ENCODE measurements at places on chromosomes 3 and 15.

DNA sequence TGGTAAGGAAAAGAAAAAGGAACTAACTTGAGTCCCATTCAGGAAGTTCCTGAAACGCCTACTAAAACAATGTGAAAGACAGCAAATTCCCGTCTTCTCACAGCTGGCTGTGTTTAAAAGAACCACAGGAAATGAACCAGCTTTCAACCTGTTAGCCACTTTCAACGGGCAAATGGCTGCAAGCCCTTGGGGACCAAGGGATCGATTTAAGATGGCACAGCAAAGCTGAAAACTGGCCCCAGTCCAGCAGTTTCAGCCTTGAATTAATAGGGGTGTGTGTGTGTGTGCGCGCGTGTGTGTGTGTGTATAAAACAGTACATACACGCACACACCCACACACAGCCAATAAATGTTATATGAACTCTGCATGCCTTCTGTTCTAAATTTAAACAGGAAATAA, 168.7 kb upstream of the TMCO5A start:
- H3K27ac ChIP-seq = no peak overlapping the region
- H3K36me3 ChIP-seq = peaks cover 1% of the 10 kb centered on the region
- peaks cover 12% of the 10 kb centered on the region for H3K4me1 ChIP-seq
- no peak for DNase-seq
- H3K27me3 ChIP-seq = peaks cover 4% of the 10 kb centered on the region

DNA sequence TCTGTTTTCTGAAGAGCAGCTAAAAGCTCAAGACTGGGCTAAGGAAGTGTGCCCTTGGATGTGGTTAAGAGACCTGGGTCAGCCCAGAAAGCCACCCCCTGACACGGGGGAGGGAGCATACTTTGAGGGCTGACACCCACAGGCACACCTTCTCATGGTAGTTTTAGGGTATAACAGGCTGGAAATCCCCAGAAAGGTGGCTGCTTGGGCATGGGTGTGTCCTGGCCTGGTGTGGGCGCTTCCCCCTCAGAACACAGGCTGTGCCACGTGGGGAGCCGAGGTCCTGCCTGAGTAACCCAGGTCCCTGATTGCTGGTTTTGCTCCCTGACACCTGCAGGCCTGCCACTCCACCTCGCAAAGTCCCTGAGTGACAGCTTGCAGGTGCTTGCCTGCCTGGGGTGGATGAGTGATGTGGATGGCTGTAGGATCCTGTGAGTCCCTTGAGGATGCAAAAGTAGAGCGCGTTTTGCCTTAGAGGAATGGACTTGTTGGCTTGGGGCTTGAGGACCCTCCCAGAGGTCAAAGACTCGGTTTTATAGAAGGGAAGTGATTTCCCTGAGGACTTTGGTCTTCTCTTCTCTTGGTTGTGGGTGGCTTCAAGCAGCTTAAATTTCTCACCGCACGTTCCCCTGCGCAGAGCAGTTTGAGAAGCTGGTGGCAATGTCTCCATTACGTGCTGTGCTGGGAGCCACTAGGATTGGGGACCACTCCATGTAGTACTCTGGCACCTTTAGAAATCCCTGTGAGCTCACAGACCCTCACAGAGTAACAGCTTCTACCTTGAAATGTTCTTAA, 94.4 kb downstream of the DNASE1L3 start:
- peaks cover 9% of the 10 kb centered on the region for H3K36me3 ChIP-seq
- DNase-seq = peak; percentile 49
- H3K4me1 ChIP-seq = peaks cover 20% of the 10 kb centered on the region
- H3K4me3 ChIP-seq = peak overlapping the region; percentile 35
- no peaks in the 10 kb centered on the region for H3K27me3 ChIP-seq
- H3K27ac ChIP-seq = peak overlapping the region; percentile 51

GRCh38 chr3:186417791-186418190, 55.8 kb upstream of the DGKG start:
- H3K27ac ChIP-seq = no peak overlapping the region
- no peaks in the 10 kb centered on the region for H3K36me3 ChIP-seq
- peaks cover 13% of the 10 kb centered on the region for H3K4me1 ChIP-seq

- no peak for DNase-seq
- H3K4me1 ChIP-seq = peaks cover 81% of the 10 kb centered on the region
- H3K27me3 ChIP-seq = no peaks in the 10 kb centered on the region
- peak overlapping the region; percentile 81 for H3K4me3 ChIP-seq
Measured at GRCh38 chr15:31357148-31357547, 30.5 kb downstream of the KLF13 start.

DNA sequence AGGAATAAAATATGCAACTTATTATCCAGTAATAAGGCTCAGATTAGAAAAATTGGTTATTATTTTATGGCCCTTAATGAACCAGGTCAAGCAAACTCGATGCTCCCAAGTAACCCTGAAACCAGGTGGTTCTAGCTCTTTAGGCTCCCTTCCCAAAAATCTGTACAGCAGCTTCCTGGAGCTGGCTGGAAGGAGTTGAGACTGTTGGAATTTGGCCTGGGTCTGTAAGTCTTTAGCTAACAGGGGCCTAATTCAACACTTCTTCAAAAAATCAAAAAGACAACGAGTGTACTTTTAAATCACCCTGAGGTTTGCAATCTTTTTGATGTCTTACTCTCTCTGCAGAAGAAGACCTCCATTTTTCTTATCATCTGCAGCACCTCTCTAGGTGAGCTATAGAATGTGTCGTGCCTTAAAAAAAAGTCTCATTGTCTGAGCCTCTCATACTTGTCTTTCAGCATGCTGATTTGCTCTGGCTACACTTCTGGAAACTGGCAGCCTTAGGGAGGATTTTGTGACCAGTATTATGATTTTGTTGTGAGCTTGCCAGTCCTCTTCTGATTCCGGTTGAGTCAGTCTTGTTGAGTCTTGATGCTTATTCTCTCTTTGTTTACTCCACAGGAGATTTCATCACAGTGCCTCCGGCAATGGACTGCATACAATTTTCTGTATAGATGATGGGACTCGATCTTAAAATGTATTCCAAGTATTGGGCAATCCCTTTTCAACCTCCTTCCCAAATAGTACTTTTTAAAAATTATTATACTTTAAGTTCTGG, 235.0 kb upstream of the KBTBD8 start:
- no peak for DNase-seq
- no peak overlapping the region for H3K4me3 ChIP-seq

GRCh38 chr15:80788536-80788935, 9.4 kb downstream of the CEMIP start:
- no peak for DNase-seq
- no peak overlapping the region for H3K4me3 ChIP-seq
- peaks cover 14% of the 10 kb centered on the region for H3K27me3 ChIP-seq
- H3K4me1 ChIP-seq = no peaks in the 10 kb centered on the region

- no peak overlapping the region for H3K4me3 ChIP-seq
- H3K4me1 ChIP-seq = peaks cover 2% of the 10 kb centered on the region
- peaks cover 5% of the 10 kb centered on the region for H3K27me3 ChIP-seq
- H3K36me3 ChIP-seq = no peaks in the 10 kb centered on the region
Measured at GRCh38 chr3:144272680-144273079, 301.1 kb downstream of the DIPK2A start.

DNA sequence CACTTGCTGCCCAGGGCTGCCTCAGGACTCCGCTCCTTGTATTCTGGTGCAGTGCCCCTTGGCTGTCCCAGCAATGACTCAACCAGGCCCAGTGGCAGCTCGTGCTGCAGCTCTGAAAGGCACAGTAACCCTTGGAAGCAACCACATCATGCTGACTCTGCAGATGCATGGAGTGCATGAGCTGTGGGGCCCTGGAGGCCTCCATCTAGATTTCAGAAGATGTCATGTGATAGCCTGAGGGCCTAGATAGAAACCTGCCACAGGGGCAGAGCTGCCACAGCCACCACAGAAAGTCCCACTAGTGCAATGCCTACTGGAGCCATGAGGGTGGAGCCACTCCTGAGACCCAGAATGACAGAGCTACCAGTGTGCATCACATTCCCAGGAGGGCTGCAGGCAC, 117.1 kb upstream of the SMAD3 start:
- no peak overlapping the region for H3K4me3 ChIP-seq
- peaks cover 2% of the 10 kb centered on the region for H3K4me1 ChIP-seq
- no peak overlapping the region for H3K27ac ChIP-seq
- H3K36me3 ChIP-seq = no peaks in the 10 kb centered on the region
- peaks cover 13% of the 10 kb centered on the region for H3K27me3 ChIP-seq

DNA sequence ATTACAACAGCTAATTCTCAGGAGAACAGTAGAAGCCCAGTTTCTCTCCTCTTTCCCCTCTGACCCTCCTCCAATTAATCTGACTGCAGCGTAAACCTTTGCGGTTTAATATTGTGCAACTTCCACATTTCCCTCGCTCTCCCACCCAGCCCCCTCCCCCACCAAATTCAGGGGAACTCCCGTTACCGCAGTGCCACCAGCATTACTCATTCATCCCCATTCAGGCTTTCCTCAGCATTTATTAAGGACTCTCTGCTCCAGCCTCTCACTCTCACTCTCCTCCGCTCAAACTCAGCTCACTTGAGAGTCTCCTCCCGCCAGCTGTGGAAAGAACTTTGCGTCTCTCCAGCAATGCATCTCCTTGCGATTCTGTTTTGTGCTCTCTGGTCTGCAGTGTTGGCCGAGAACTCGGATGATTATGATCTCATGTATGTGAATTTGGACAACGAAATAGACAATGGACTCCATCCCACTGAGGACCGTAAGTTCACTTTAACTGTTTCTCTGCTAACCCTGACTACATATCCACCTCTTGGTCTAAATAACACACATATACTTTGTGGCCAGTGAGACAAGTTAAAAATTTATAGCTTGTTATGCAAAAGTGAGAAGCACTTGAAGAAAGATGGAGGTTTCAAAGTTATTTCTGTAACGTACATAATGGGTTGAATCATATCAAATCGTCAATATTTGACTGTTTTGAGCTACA, at the start of gene PTX3:
PTX3 (plus strand) TSS at position 268 of the 709 bp plus-strand sequence; CDS start at position 352, 84 bp downstream.
- peaks cover 5% of the 10 kb centered on the region for H3K4me1 ChIP-seq
- H3K27ac ChIP-seq = no peak within 1 kb of the TSS
- H3K27me3 ChIP-seq = peaks cover 49% of the 10 kb centered on the region
- DNase-seq = no peak

DNA sequence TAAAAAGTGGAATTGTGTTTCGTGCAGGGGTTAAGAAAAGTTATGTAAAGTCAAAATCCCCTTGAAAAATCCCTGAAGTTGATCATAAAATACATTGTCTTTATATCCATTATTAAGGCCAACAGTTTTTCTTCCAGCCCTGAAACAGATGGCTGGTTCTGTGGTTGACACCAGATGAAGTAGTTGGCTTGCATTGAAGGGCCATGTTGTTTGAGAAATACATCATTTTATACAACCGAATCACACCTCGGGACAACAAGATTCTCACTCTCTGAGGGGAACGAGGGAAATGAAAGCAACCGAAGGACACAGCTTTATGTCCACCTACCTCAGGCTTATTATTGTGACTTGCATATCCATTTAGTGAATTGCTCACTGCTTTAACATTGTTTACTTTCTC, 126.0 kb upstream of the MITF start:
- H3K4me3 ChIP-seq = no peak overlapping the region
- no peak overlapping the region for H3K27ac ChIP-seq
- no peaks in the 10 kb centered on the region for H3K27me3 ChIP-seq
- H3K4me1 ChIP-seq = no peaks in the 10 kb centered on the region
- no peak for DNase-seq

GRCh38 chr3:131704098-131704497, 201.3 kb upstream of the MRPL3 start:
- peaks cover 4% of the 10 kb centered on the region for H3K27me3 ChIP-seq
- H3K4me3 ChIP-seq = no peak overlapping the region
- no peaks in the 10 kb centered on the region for H3K4me1 ChIP-seq
- DNase-seq = no peak
- no peaks in the 10 kb centered on the region for H3K36me3 ChIP-seq

Data from activated naive CD8-positive, alpha-beta T cell treated with anti-CD3 and anti-CD28 coated beads, Interleukin-2, amount 10 ng/mL, durations not matched to agents 7 days and 5 days (primary cell).